ENCODE measurements at places on chromosomes 1 and 21.

- DNase-seq: no peak
Observed at GRCh38 chr1:108117945-108118902, 81.9 kb downstream of the SLC25A24 start.

DNA sequence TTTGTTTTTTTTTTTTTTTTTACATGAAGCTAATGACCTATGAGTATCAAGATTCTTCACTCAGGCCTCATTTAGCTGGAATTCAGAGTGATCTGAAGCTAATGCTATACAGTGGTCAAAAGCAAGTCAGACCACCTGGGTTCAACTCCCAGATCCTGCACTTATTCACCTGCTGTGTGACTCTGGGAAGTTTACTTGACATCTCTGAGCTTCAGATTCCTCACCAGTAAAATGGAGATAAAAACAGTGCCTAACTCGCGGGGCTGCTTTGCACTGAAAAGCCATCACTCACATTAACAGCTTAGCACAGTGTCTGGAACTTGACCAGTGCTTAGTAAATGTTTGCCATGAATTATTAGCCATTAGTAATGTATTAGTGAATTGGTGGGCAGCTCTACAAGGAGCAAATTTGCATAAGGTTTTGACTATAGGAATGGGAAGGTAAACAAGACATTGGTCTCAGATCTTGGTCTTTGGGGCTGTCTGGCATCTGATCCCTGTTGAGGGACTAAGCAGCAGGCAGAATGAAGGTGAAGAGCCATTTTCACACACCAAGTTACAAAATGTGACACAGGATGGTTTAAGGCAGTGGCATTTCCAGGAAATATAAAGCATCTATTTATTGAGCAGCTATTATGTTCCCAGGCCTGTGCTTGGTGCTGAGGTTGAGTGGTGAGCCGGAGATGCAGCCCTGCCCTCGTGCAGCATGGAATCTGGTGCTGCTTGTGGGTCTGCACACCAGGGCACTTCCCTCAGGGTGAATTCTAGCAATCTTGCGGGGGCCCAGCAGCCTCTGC, 291.3 kb downstream of the RRAGC start:
- DNase-seq: no peak

DNA sequence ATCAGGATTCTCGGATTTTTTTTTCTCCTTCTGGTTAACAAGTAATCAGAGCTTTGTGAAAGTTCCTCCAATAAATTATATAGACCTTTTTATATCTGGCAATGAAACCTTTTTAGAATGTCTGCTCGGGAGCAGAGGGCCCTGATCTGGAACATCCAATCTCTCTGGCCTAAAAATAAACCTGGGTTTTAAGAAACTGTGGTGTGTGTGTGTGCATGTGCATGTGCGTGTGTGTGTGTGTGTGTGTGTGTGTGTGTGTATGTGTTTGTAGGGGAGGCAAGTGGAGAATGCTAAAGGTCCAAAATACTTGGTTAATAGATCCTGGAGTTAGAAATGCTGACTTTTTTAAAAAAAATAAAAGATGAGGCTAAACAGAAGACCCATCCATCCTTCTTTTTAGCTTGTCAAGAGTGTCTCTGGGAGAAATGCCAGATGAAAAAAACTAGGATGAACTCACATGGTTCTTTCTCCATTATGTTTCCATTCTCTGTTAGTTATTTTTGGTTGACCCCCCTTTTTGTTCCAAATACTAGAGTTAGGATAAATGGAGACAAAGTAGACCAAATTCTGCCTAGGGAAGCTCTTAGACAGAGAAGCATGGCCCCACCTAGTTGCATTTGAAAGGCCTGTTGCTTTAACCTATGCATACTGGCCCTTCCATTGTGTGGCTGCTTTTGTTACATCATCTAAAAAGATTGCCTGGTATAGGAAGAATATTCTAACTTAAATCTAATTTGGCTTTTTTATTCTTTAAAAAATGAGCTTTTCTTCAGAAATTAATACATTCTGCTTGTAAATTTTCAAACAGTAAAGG, 175.9 kb downstream of the PAPPA2 start:
- DNase-seq: no peak

DNA sequence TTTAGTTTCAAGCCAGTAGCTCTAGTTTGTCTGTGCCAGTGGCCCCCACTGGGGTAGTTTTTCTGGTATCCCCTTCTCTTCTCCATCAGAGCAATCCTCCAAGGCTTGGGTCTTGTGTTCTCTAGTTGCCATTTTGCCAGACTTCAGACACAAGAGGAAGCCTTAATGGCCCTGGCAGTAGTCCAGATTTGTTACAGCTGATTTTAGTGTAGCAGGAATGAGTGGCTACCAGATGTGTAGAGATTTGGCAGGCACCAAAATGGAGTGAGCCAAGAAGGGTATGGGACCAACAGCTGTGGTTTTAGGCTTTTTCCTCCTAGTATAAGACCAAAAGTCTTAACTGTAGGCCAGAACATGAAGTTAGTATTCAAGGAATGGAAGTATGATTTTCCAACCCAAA, 56.8 kb downstream of the ACP6 start:
- DNase-seq: no peak

DNA sequence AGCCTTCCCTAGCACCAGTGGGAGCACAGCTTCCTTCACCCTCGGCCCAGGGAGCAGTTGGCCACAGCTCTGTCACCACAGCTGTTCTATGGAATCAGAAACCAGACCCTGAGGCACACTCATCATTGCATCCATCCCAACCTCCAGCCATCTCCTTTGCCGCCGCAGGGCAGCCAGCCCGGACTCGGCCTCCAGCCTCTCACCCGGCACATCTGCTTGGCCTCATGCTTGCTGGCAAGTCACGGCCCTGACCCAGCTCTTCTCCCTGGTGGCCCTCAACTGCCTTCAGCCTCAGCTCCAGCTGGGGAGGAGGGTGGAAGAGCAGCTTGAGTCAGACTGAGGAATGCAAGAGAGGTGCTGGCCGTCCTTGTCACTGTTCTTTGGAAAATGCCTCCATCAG, 59.8 kb downstream of the TOR1AIP2 start:
- DNase-seq: no peak

GRCh38 chr1:244304656-244305055, 147.1 kb downstream of the ADSS2 start:
- no peak for DNase-seq

GRCh38 chr1:69737527-69738185, 169.9 kb downstream of the LRRC7 start:
- DNase-seq: peak; percentile 66

- peak; percentile 82 for DNase-seq
Observed at GRCh38 chr1:37764414-37764825, 500 bp downstream of the EPHA10 start.

DNA sequence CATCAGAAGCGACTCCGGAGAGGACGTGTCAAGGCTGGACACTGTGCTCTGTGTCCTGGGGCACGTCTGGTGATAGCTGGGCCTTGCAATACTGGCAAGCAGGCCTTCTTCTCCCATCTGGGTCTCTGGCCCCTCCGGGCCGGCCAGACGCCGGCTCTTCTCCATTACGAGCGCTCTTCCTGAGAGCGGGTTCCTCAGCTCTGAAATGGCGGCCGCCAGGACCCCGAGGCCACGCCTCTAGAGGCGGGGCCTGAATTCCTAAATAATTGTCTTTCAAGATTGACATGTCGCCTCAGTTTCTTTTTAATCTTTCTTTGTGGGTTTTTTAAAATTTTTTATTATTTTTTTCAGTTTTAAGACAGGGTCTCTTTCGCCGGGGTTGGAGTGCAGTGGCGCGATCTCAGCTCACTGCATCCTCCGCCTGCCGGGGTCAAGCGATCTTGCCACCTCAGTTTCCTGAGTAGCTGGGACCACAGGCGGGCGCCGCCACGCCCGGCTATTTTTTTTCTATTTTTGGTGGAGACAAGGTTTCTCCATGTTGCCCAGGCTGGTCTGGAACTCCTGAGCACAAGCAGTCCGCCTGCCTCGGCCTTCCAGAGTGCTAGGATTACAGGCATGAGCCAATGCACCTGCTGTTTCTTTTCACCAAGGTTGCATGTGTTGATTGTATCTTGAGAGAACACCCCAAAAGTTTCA, 9.2 kb downstream of the RNF2 start:
- DNase-seq: no peak

DNA sequence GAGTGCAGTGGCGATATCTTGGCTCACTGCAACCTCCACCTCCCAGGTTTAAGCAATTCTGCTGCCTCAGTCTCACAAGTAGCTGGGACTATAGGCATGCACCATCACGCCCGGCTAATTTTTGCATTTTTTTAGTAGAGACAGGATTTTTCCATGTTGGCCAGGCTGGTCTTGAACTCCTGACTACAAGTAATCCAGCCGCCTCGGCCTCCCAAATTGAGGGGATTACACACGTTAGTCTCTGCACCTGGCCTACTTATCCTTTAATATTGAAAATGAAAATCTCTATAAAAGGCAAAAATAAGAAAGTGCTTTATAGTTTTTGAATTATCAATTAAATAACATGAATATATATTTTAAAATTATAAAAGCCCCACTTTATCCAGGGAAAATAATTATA, 190.6 kb downstream of the DPYD start:
- DNase-seq: no peak

DNA sequence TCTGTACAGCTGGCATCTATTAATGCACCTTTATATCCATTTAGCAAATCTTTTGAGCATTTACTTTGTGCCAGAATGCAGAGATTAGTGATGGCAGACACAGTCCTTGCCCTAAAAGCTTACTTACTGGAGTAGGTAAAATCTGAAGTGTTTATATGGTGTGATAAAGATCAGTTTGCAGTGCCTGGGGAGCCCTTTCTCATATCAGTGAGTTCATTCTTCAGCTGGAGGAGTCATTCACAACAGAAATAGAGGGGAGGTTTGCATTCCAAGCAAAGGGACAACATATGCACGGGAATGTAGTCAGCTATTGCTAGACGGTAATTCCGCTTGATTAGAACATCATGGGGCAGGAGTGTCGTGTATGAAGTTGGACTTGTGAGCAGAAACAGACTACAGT, 8.4 kb downstream of the SLC35F3 start:
- no peak for DNase-seq

DNA sequence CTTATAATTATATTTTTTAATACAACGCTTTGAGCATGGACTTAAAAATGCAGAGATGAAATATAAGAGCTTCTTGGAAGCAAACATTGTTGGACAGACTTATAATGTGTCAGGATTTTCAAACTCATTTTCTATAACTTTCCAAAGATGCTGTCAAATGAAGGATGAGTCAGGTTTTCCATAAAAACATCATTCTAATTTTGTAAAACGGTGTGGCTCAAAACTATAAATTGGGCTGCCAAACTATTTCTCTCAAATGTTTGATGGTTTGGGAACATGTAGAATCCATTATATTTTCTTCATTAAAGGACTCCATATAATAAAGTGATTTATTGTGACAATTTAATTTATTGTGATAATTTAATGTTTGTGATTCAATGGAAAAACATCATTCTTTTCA, 511.2 kb downstream of the USP25 start:
- DNase-seq: no peak

GRCh38 chr21:36126621-36127110, 8.2 kb upstream of the CBR3 start:
- DNase-seq: no peak

GRCh38 chr1:160204526-160205241, 500 bp upstream of the PEA15 start:
- DNase-seq: no peak

GRCh38 chr1:89844241-89844807, 23.5 kb downstream of the LRRC8D start:
- DNase-seq: no peak

GRCh38 chr1:243727503-243728203, 122.4 kb downstream of the AKT3 start:
- DNase-seq: no peak

- DNase-seq: no peak
Observed at GRCh38 chr1:7857000-7857399, 4.1 kb upstream of the UTS2 start.

GRCh38 chr1:111756124-111756513, 418 bp downstream of the DDX20 start:
- DNase-seq: no peak

DNA sequence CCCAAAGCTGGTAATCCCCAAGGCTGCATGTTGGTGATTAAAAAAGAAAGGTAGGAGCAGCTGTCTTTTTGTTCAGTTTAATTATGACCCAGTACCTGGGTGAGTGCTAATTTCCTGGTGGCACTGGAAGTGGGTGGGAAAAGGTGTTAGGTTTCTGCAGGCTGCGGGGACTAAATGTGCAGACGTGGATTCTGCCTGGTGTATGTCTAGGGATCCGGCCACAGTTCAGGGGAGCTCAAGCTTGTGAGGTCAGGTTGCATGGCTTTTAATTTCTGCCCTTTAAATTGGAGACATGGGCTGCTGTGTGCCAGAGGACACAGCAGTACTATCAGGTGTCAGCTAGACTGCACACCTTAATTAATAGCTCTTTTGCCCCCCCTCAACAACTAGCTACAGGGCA, 20.3 kb upstream of the TBX19 start:
- no peak for DNase-seq

DNA sequence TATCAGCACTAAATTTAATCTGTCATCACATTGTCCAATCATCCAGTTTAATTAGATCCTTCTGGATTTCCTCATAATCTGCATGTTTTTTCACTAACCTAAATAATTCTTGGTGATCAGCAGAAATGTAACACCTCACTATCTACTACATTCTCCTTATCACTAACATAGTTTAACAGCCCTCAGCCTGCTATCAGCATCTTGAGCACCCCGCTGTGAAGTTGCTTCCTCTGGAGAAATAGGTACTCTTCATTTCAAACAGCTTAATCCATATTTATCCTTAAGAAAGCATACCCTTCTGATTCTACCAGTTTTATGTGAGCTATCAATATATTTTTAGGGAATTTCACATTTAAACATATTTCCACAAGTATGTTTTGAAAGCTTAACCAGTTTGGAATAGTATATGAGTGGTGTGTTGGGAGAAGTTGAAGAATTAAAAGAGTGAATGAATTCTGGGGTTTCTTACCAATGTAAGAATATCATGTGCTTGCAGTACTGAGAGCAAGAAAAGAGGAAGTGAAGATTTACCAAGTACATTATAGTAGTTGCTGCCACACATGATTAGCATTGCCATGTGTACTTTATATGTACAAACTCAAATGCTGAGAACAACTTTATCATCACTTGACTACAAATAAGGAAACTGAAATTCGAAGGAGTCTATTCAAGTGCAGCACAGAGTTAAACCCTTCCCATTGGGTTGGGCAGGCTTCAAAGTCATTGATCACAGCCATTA, 771.1 kb upstream of the ADGRL4 start:
- DNase-seq: no peak

GRCh38 chr1:165883056-165883455, 55.6 kb downstream of the UCK2 start:
- DNase-seq: no peak

DNA sequence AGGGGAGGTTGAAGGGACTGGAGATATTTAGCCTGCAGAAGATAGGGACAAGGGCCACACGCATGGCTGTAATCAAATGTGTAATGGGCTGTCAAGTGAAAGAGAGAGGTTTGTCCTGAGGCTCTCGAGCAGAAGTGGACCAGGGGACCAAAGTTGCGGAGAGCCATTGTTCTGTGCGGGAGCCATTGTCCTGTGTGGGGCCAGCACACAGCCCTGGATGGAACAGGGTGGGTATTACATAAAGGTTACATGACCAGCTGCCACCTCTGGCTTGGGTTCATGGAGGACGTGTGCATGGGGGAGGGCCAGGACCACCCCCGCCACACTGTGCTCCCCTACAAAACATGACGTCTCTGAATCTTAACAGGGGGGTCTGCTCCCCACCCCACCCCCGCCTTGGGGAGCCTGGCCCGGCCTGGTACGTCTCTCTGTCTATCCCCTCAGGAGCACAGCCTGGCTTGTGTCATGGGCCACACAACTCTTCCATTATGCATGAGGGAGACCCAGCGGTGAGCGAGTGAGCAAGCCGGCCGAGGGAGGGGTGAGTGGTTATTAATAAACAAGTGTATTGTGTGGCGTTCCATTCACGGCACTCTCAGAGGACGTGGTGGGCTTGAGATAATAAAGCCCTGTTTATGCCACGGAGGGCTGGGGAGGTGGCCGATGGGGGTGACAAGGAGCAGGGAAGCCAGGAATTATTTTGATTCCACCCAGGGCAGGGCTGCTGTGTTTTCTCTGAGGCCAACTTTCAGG, at the start of gene NFASC:
NFASC (plus strand) TSS at position 703 of the 753 bp plus-strand sequence. CDS start 73,454 bp downstream, outside the sequence.
- no peak for DNase-seq

All from neuronal stem cell (in vitro differentiated cells).